ENCODE measurements at places on chromosomes 2 and 18.

- no peak for DNase-seq
These were observed 11.7 kb downstream of the PSTPIP2 start for GRCh38 chr18:46060359-46060841.

- DNase-seq: no peak
These were observed 97.9 kb upstream of the GPR45 start for GRCh38 chr2:105143467-105144151.

- no peak for DNase-seq
These were observed 39.8 kb downstream of the VSNL1 start for GRCh38 chr2:17580319-17580715.

DNA sequence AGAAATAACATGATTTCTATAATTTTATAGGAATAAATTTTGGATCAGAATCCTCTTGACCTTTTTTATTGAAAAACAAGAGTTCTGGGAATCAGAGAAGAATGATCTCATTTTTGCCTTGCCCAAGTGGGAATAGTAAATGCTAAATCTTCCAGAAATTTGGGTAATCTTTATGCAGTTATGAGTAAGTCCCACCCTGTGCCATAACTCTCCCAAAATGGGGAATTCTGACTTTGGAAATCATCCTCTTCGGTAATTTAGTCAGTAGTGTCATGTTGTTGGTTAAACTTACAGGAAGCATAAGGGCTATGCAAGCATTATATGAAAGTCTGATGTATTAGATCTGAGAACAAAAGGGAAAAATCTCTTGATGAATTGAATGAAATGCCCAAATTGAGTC, 20.6 kb upstream of the ARHGAP28 start:
- no peak for DNase-seq

GRCh38 chr2:110852051-110852450, 119.7 kb downstream of the ACOXL start:
- no peak for DNase-seq

DNA sequence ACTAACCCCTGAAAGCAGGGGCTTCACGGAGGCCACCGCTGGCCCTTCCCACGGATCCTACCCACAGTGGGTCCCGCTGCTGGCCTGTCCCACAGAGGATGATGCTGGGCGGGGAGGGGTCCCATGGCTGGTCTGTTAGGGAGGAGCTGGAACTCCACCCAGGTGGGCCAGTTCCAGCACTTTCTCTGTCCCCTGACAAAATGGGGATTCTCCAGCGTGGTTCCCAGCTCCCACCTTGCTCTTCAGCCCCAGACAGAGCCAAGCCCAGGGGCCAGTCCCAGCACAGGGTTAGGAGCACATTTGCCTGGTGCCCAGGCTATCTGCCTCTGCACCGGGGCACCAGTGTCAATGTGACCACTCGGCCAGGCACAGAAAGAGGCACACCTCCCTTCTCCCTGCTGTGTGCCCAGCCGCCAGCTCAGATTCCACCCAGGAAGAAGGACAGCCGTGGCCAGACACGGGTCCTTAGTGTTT, 50.0 kb downstream of the ANKMY1 start:
- DNase-seq: no peak

- DNase-seq: no peak
These were observed 29.1 kb upstream of the SLC16A14 start for GRCh38 chr2:230097841-230098240.
